ENCODE measurements at places on chromosomes 13 and 19.

DNA sequence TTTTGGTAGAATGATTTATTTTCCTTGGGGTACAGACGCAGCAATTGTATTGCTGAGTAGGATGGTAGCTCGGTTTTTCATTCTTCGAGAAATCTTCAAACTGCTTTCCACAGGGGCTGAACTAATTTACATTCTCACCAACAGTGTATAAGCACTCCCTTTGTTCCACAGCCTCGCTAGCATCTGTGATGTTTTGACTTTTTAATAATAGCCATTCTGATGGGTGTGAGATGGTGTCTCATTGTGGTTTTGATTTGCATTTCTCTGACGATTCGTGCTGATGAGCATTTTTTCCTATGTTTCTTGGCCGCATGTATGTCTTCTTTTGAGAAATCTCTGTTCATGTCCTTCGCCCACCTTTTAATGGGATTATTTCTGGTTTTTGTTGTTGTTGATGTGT lies 54.8 kb upstream of the UQCRFS1 start:
- no peak for DNase-seq

DNA sequence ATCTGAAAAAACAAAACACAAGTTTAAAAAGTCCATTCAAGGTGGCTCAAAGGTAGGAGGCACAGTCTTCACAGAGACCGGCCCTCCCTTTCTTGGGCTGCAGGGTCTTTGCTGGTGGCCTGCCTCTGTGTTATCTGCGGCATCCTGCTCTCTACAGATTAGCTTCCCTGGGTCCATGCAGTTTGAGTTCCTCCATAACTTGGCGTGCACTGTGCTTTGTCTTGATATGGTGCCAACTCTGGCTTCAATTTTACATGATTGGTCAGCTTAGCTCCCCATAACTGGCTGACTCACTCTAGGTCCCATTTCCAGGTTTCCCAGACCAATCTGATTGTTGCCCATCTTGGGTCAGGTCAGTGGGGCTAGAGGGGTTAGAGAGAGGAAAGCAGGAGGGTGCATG lies 41.8 kb downstream of the TPT1 start:
- DNase-seq: no peak

DNA sequence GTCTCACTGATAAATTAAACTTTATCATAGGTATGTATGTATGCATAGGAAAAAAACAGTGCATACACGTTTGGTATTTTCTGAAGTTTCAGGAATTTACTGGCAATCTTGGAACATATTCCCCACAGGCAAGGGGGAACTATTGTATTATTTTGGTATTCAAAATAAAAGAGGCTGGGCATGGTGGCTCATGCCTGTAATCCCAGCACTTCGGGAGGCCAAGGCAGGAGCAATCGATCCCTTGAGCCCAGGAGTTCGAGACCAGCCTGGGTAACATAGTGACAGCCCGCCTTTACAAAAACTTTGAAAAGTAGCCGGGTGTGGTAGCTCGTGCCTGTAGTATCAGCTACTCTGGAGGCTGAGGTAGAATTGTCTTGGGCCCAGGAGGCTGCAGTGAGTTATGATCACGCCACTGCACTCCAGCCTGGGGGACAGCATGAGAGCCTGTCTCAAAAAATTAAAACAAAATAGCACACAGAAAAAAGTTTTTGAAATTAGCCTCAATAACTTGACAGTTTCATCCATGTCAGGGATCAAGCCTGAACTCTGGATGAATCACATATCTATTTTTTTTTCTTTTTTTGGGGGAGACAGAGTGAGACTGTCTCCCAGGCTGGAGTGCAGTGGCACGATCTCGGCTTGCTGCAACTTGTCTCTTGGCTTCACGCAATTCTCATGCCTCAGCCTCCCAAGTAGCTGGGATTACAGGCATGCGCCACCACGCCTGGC lies 29.1 kb upstream of the HOMER3 start:
- no peak for DNase-seq

DNA sequence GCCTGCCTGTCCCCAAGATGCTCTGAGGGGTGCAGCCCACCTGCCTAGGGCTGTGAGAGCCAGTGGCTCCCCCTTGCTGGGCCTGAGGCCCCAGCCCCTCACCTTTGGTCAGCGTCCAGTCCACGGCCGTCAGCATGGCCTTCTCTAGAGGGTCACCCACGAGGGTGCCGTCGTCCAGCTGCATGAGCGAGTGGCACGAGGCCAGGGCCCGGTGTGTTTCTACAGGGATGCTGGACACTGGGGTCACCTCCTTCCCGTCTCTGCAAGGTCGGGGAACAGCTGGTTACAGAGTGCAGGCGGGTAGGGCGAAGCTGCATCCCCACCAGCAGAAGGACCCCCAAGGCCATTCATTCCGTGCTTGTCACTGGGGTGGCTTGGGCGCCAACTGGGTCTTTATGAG lies 9.0 kb downstream of the ATP13A1 start:
- no peak for DNase-seq

GRCh38 chr19:11418094-11418548 lies 993 bp downstream of the RGL3 start:
- no peak for DNase-seq

- no peak for DNase-seq
Measured at GRCh38 chr13:59490651-59491050, 673.1 kb downstream of the DIAPH3 start.

Measured in substantia nigra (tissue), 51 donors.